CD4-positive, alpha-beta memory T cell (primary cell): ENCODE measurements at places on chromosomes 11 and 22. TPM values are rescaled to one million over a fixed set of nuclear protein-coding genes. Genes with fewer than 3 reads are reported as not detected.
A peak's percentile ranks its signal among the peaks of the same experiment; 100 is the strongest.

The IGF2 gene
- total RNA-seq = not detected

The SAMM50 gene
- total RNA-seq = 34.7 TPM

The PKDREJ gene
- not detected for total RNA-seq

DNA sequence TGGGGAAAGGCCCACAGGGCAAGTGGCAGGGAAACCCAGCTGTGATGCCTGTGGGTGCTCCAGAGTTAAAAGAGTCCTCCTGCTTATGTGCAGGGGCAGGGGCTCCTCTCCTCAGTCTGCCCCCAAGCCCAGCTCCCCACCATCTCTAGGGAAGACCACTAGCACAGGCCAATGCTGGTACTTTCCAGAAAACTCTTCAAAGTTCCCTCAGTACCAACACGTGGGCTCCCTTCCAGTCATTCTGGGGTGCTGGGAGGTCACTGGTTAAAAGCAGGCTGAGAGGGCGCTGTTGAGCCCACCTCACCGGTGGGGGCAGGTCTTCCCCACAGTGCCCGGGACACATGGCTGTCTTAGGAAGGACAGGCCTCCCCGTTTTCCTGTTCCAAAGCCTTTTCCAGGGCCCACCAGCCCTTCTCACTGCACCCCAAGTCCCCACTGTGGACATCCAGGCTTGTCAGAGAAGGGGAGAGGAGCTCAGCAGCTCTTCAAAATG is 154.6 kb downstream of the TRIM29 start:
- no peak for DNase-seq
- H3K36me3 ChIP-seq = no peaks in the 10 kb centered on the region
- no peaks in the 10 kb centered on the region for H3K4me1 ChIP-seq
- no peak overlapping the region for H3K4me3 ChIP-seq

The ANO5 gene
- total RNA-seq = 0.09 TPM

DNA sequence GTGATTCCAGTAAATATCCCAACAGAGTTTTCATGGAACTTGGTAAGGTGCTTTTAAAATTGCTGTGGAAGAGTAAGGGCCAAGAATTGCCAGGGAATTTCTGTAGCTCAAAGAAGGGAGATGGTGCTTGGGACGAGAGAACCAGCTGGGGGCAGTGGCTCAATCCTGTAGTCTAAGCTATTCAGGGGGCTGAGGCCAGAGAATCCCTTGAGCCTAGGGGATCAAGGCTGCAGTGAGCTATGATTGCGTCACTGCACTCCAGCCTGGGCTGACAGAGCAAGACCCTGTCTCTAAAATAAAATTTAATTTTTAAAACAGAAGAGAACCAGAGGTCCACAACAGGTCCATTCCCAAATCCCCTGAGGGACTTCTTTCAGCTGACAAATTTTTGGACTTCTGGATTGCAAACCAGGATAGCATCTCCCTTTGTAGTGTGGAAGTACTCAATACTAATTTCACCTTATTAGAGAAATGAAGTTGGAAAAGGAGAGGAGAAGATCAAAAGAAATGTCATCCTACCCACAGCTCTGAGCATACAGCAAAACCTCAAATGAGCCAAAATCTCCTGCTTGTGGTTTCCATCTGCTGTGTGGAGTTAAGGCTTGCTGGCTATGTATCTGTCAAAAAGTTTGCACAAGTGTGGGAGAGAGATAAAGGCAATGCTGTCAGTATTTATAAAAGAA is 59.2 kb upstream of the CLPB start:
- no peak for DNase-seq
- H3K36me3 ChIP-seq = no peaks in the 10 kb centered on the region
- no peak overlapping the region for H3K4me3 ChIP-seq
- no peaks in the 10 kb centered on the region for H3K27me3 ChIP-seq
- H3K27ac ChIP-seq = no peak overlapping the region
- H3K4me1 ChIP-seq = peaks cover 5% of the 10 kb centered on the region

GRCh38 chr11:32830413-32830738 is 649 bp downstream of the PRRG4 start:
- peaks cover 11% of the 10 kb centered on the region for H3K4me1 ChIP-seq
- no peaks in the 10 kb centered on the region for H3K36me3 ChIP-seq
- no peaks in the 10 kb centered on the region for H3K27me3 ChIP-seq

The ACRV1 gene
- total RNA-seq = not detected

- no peaks in the 10 kb centered on the region for H3K27me3 ChIP-seq
- peak overlapping the region; percentile 44 for H3K4me3 ChIP-seq
- H3K36me3 ChIP-seq = no peaks in the 10 kb centered on the region
These were observed 32.9 kb upstream of the SMIM38 start for GRCh38 chr11:69122630-69123431.

- no peak for DNase-seq
- no peaks in the 10 kb centered on the region for H3K4me1 ChIP-seq
- H3K4me3 ChIP-seq = no peak overlapping the region
- H3K36me3 ChIP-seq = no peaks in the 10 kb centered on the region
These were observed 72.4 kb downstream of the PANX1 start for GRCh38 chr11:94201004-94201465.

The OAF gene
- total RNA-seq = 1.5 TPM

GRCh38 chr22:47659467-47660223 is 897.2 kb downstream of the TBC1D22A start:
- no peak overlapping the region for H3K4me3 ChIP-seq
- H3K27ac ChIP-seq = no peak overlapping the region
- DNase-seq = no peak
- no peaks in the 10 kb centered on the region for H3K36me3 ChIP-seq

DNA sequence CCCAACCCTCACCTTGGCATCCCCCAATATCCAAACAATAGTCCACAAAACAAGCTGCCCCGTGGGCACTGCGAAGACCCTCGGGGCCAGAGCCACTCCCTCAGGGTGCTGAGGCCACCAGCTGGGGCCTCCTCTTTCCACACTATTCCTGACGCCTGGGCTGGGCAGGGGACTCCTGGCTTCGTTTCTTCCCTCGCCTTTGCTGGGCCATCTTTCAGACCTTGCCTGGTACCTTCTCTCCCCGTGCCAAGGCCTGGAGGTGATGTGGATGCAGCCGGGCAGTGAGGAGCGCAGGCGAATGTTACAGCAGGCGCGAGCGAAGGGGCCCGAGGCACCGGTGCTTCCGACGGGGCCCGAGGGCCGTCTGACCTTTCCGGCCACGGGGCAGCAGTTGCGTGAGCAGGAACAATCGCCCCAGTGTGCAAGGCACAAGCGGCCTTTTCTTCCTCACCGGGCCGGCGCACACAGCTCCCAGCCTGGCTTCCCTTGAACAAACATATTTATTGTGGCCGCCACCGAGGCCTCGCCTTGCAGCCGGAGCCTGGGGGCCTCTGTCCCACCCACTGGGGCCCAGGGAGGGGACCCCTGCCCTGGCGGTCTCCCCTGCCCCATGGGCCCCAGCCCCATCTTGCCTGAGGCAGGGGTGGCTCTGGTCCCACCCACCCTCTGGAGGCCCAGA is 32.6 kb upstream of the KCNQ1OT1 start:
- H3K27ac ChIP-seq = no peak overlapping the region
- H3K27me3 ChIP-seq = no peaks in the 10 kb centered on the region
- no peak overlapping the region for H3K4me3 ChIP-seq
- H3K4me1 ChIP-seq = no peaks in the 10 kb centered on the region
